ENCODE measurements at places on chromosomes 11 and 22.

GRCh38 chr11:130085671-130086290 lies 16.1 kb downstream of the APLP2 start:
- DNase-seq: no peak

DNA sequence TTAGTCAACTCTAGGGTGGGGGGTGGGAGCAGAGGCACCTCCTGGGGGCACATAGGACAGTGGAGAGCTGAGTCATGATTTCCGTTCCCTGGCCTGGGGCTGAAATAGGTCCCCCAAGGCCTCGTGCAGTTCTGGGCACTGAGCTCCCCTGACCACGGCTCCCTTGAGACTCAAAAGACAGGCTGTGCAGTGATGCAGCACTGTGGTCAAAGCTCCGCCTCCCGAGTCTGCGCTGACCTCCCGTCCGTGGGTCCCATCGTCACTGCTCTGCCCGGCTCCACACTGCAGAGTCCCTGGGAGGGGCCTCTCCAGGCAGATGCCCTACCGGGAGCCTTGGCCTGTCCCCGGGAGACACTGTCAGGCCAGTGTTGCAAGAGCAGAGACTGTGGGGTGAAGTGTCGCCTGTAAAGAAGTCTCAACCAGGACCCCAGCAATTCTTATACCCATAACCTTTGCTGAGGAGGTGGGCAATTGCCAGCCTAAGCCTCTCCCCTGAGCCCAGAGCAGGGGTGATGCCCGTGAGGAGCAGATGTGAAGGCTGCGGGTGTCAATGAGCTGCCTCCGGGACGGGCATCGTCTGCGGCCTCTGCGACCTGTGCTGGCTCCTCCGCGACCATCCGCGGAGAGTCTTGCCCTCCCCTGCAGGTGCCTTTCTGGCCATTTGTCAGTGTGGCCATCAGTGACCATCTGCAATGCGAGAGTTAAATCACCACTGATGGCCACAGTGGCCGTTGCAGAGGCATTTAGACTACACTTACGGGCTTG lies 877.3 kb downstream of the BRD1 start:
- DNase-seq: no peak

GRCh38 chr11:44923806-44924205 lies 26.9 kb downstream of the TP53I11 start:
- no peak for DNase-seq

GRCh38 chr11:19738124-19738523 lies 25.5 kb downstream of the NAV2 start:
- DNase-seq: no peak

DNA sequence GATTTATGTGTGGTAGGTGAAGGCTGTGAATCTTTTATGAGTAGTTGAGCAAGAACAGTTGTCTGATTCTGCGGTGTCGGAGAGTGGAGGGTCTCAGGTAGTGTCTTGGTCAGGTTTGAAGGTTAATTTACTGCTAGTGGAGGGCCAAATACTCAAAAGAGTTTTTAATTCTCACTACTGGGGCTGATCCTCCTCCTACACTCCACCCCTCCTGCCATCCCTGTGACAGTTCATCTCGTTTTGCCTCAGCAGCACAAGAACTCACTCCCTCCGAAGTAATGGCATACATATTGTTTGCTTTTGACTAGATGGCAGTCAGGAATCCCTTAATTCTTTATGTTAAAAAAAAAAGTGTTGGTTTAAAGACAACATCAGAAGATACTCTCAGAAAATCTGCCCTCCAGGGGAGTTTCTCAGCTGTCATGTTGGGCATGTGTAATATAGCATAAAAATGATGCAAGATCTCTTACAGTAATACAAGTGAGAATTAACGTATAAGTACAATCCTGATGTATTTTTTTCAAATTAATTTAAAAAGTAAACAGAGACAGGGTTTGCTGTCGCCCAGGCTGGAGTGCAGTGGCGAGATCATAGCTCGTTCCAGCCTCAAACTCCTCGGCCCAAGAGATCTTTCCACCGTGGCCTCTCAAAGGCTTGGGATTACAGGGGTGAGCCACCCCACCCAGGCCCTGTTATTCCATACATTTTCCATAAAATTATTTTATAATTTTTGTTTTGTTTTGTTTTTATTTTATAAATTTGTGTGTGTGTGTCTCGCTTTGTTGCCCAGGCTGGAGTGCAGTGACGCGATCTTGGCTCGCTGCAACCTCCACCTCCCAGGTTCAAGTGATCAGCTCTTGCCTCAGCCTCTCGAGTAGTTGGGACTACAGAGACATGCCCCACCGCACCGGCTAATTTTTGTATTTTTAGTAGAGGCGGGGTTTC lies 1.3 kb downstream of the FAR1 start:
- DNase-seq: no peak

DNA sequence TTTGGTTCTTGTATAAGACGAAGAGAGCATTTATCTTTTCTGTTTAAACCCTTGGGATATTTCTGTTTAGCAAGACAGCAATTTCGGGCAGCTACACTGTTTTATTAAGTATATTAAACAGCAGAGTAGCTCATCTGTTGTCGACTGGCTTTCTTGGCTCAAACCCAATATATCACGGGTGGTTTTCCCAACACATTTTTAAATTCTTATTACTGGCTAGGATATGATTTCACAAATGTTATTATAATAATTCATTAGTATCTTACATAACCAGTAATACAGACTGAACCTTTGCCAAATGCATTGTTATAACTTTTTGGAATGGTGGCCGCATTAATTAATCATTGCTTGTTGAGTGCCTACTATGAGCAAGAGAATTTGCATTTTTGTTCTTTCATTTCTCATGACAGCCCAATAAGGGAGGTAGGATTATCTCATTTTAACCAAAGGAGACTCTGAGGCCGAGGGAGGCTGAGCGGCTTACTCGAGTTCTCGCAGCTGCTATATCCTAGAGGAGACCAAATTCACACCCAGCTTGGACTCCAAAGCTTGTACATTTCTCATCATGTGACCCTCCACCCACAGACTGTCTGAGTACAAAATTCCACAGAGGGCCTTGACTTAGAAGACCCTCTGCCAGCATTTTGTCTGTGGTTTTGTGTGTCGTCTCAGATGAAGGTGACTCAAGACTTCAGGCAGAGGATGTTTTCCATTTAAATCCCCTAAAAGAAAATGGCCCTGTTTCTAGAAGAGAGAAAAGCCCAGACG lies 304.9 kb downstream of the NTM start:
- no peak for DNase-seq

GRCh38 chr11:409600-410483 lies 5.0 kb downstream of the SIGIRR start:
- no peak for DNase-seq

- DNase-seq: no peak
Observed at GRCh38 chr11:131373756-131374155, 3.3 kb downstream of the NTM start.

GRCh38 chr11:130674686-130675308 lies 226.4 kb downstream of the ADAMTS15 start:
- DNase-seq: no peak

DNA sequence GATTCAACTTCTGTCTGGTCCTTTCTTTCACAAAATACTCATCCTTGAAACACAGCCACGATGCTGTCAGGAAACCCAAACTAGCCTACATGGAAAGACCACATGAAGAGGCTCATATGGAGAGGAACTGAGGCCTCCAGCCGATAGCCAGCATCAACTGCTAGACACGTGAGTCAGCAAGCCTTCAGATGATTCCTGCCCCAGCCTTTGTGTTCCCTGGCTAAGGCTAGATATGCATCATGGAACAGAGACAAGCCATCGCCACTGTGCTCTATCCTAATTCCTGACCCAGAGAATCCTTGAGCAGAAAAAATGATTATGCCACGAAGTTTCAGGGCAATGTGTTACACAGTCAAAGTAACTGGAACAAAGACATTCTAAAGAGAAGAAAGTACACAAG lies 75.5 kb downstream of the ENTHD1 start:
- DNase-seq: no peak

DNA sequence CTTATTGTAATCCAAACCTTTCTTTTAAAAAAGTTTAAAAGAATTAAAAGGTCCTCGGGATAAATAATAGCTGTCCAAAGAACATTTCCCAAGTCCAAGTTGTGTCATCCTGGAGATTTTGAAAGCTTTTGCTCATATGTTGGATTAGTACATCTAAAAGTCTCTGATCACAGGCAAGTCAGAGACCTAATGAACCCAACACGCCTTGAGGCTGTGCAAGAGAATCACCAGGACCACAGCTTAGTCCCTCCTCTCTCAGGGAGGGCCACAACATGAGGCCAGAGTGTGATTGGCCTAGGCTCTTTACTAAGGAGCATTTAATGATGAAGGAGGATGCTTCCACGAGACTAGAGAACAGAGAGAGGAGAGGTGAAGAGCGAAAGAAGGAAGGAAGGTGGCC lies 98.7 kb upstream of the OR5AK2 start:
- no peak for DNase-seq

DNA sequence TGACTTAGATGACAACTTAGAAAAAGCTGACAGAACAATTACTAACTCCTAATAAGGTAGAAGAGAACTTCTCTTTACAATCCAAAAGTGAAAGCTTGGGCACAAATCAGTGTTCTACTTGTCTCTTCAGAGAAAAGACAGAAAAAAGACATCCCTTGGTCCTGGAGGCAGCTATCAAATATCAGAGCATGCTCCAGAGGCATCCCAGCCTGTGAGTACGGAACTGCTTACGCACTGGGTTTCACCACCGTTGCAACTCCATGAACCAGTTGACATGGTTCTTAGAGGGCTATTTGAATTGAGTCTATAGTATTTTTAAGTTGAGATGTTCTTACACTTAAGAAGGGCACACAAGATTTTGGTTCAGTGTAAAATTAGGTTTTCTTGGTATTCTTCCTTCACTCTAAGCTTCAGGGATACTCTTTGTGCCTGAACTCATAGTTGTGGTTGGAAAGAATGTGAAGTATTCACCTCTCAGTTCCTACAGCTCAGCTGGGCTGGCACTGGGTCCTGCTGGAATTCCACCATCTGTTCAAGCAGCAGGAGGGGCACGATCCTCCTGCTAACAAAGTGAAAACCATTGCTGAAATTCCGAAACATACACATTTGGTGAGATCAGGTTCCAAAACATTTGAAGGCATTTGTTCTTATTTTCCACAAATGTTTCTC lies 6.3 kb downstream of the AKIP1 start:
- no peak for DNase-seq

DNA sequence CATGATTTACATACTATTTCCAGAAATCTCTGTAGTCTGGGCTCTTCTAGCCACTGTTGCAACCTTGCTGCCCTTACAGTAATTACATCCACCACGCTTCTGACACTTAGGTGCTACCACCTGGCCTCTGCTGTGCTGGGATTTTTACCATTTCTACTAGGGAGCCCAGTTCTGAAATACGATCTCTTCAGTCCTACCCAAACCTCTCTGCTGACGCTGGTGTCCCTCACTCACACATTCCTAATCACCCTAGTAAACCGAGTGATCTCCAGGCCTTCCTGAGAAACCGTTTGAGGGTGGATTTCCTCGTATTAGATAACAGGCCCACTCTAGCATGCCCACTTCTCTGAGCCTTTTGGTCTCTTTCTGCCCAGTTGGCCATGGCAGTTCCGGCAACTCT lies 588.9 kb upstream of the CADM1 start:
- DNase-seq: no peak

GRCh38 chr11:67657300-67657699 lies 6.8 kb upstream of the ACY3 start:
- DNase-seq: no peak

DNA sequence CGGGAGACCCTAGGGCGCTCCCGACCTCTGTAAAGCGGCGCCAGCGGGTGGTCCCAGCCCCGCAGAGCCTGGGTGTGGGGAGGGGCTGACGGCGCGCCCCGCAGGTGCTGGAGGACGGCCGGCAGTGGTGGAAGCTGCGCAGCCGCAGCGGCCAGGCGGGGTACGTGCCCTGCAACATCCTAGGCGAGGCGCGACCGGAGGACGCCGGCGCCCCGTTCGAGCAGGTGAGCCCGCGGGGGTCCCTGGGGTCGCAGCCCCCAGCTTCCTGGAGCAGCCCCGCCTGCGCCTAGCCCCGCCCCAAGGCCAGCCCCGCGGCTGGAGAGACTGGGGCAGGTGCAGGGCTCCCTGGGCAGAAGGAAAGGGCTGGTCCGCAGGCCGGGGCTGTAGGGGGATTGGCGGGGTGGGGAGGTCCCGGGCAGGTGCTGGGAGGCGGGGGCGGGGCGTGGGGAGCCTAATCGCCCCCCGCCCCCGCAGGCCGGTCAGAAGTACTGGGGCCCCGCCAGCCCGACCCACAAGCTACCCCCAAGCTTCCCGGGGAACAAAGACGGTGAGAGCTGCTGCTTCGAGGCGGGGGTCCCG lies 19.7 kb downstream of the EPS8L2 start:
- DNase-seq: no peak

GRCh38 chr11:107799218-107799859 lies 59.2 kb downstream of the SLC35F2 start:
- DNase-seq: peak; percentile 35

GRCh38 chr11:128720522-128720985 lies 26.7 kb downstream of the FLI1 start:
- no peak for DNase-seq

DNA sequence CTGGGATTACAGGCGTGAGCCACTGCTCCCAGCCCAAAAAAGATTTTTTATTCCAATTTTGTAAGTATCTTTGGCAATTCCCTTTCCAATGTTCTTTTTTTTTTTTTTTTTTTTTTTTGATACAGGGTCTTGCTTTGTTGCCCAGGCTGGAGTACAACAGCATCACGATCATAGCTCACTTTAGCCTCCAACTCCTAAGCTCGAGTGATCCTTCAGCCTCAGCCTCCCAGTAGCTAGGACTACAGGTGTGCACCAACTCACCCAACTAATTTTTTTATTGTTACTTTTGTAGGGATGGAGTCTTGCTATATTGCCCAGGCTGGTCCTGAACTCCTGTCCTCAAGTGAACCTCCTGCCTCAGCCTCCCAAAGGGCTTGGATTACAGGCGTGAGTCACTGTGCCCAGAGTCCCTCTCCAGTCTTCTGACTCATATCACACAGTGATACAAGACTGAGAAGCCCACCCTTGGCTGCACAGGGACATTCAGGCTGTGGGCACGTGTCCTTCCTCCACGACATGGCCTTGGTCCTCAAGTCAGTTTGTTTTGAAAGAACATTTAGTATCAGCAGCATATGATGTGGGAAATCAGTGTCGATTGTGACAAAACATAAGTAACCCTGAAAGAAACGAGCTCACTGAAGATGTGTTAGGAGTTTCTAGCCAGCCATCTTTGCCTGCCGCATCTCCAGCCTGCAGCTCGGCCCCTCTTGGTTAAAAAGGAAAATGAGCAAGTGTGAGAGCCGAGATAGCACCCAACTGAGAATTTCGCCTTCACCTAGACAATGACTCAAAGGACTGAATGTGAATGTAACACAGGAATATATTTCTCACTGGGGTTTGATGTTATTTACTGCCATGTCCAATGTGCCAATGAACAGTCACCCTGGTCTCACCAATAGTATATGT lies 175.5 kb downstream of the MN1 start:
- DNase-seq: no peak

Measured in activated T-helper 9 cell treated with anti-CD3 and anti-CD28 coated beads, Interleukin-2, amount 50 U/mL, for 16 hours (primary cell).